Fibroblast of skin of right quadriceps (primary cell): ENCODE measurements at places on chromosomes 13 and 19.

GRCh38 chr19:57656346-57656745 is 12.4 kb upstream of the ZSCAN4 start:
- no peak for DNase-seq

DNA sequence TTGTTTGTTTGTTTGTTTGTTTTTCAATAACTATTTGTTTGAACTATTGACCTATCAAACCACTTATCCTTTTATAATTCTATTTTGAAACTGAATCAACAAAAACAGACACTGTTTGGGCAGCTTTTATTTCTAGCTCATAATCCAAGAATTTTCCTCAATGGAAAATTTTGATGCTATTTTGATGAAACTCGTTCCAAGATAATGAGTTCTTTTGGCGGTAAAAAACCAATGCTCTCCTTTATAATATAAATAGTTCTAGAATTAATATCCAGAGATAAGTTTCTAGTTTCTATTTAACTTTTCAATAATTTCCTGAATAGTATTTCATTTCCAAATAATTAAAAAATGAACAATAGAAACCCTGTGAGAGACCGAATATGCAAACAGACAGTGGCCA is 146.5 kb upstream of the EDNRB start:
- no peak for DNase-seq

DNA sequence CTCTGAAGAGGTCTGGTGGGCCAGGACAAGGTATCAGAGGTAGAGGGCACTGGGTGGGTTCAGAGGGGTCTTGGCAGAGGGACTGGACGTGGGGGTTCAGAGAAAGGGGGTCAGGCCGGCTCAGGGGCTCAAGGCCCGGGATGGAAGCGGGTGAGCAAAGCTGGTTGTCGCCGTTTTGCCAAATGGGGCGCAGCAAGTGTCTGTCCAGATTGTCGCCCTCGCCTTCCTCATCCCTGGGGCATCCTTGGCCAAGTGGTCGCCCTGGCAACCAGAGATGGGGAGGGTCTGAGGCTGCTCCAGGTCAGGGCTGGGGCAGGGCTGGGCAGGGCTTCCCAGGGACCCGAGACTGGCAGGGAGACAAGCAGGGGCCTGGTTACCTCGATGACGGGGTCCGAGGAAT is 6.8 kb downstream of the DOHH start:
- no peak for DNase-seq

GRCh38 chr13:73058432-73058735 is 421 bp upstream of the KLF5 start:
- DNase-seq = no peak

DNA sequence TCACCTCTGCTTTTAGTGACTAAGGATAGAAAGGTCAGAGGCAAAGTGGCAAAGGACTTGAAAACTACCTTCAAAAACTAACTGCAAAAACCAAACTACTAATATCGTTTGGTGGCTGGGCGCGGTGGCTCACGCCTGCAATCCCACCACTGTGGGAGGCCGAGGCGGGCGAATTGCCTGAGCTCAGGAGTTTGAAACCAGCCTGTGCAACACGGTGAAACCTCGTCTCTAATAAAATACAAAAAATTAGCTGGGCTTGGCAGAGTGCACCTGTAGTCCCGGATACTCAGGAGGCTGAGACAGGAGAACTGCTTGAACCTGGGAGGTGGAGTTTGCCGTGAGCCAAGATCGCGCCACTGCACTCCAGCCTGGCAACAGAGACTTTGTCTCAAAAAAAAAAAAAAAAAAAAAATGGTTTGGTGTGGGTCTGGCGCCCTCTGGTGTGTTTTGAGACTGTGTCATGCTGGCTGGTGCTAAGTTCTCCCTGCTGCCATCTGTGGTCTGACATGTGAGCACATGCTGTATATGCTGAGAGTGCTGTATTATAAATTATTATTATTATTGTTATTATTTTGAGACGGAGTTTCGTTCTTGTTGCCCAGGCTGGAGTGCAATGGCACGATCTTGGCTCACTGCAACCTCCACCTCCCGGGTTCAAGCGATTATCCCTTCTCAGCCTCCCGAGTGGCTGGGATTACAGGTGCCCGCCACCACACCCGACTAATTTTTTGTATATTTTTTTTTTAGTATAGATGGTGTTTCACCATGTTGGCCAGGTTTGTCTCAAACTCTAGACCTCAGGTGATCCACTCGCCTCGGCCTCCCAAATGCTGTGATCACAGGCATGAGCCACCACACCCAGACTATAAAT is 36.0 kb upstream of the RNF17 start:
- DNase-seq = peak; percentile 76

DNA sequence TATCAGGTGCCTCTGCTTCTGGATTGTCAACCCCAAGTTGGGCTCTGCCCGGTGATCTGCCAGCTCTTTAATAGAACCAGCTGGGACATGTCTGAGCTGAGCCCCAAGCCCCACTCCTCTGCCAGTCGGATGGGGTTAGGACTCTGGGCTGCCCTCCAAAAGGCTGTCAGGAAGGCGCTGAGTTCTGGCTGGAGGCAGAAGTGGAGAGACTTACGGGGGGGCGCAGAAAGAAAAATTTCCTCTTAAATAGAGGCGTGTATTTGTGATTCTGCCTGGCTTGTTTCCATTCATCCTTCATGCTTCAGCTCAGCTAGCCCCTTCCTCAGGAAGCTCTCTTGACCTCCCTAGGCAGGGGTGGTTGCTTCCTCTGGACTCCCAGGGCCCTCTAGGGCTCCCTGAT is 985 bp upstream of the KCNK6 start:
- no peak for DNase-seq
